Urinary bladder (tissue), 4 donors: ENCODE measurements at places on chromosomes 5 and 9. TPM values are rescaled to one million over a fixed set of nuclear protein-coding genes. Genes with fewer than 3 reads are reported as not detected.
A peak's percentile ranks its signal among the peaks of the same experiment; 100 is the strongest.

- DNase-seq: no peak
Observed at GRCh38 chr9:29830821-29831220, 2257.5 kb upstream of the C9orf72 start.

DNA sequence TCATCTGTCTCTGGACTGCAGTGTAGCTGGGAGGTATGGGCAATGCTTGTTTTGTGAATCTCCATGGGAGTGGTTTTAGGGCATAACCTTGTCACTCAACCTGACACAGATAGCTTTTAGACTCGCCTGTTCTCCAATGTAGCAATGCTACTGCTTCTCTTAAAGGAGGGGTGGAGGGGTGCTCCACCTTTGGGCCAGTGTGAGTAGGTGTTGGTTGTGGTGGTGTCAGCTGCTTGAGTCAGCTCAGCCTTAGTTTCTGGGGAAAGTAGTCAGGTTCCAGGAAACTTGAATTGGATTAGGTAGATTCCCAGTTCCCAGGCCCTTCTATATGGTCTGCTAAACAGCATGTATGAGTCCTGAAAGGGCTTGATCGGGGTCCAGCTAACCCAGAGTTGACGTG is 91.1 kb upstream of the PLPPR1 start:
- no peak for DNase-seq

CYSRT1 gene
- 0.71 TPM for polyA plus RNA-seq

DNA sequence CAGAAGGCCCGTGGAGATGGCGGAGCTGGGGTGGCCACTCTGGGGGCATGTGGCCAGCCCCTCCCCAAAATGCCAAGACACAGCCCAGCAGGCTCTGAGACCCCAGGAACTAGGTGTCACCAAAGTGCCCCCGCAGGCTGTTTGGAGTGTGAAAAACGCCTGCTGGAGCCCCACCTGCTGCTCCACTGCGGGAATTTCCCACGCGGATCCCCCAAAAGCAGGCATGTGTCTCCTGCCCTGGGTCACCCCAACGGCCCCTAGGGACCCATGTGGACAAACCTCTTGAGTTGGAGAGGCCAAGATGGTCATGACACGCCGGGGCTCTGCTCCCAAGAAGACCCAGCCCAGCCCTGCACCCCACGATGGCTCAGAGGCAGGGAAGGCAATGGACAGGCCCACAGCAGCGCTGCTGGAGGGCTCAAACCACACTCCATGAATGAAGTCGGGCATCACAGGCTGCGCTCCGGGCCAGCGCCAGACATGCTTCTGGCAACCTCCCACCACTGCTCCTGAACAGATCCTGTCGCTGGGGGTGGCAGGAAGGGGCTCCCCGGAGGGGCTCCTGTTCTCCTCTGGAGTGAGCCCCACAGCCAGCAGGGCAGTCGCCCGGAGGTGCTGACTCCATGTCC is 15.3 kb downstream of the NOTCH1 start:
- DNase-seq: no peak

DNA sequence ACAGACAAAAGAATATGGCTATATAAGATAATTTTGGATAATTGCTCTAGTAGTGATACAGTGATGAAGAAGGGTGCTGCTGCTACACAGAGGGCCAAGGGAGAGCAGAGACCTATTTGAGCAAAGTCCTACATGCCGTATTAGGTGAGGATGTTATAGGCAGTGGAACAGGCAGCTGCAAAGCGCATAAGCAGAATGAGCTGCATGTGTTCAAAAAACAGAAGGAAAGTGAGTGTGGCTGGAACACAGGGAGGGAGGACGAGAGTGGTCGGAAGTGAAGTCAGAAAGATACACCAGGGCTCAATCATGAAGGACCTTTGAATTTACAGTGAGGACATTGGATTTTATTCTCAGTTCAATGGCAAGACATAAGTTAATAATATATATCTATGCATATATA is 35.4 kb downstream of the ITGA2 start:
- DNase-seq: no peak

- no peak for DNase-seq
Observed at GRCh38 chr9:112271466-112272098, 61.8 kb downstream of the PTBP3 start.

DNA sequence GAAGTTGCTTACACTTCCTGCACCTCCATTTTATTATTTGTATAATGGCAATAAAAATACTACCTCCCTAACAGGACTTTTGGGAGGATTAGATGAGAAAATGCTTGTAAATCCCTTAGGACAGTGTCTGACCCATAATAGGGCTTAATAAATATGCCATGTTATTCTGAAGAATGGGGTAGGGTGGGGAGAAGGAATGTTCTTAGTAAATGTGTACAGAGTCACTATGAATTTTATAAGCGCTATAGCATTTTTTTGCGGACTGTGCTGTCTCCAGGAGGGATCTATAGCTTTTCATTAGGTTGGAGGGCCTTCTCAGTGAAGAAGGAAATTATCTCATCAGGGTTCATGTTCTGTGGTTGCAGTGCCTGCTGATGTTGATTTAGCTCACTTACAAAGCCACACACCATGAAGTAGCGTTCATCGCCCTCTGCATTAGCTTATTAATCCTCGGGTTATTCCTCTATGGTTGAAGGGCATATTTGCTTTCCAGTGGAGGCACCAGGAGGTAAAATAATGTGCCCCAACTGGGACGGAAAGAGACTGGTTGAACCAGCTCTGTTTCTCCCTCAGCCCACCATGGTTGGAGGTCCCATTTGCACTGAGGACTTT is 497.1 kb downstream of the ARHGEF28 start:
- no peak for DNase-seq

DNA sequence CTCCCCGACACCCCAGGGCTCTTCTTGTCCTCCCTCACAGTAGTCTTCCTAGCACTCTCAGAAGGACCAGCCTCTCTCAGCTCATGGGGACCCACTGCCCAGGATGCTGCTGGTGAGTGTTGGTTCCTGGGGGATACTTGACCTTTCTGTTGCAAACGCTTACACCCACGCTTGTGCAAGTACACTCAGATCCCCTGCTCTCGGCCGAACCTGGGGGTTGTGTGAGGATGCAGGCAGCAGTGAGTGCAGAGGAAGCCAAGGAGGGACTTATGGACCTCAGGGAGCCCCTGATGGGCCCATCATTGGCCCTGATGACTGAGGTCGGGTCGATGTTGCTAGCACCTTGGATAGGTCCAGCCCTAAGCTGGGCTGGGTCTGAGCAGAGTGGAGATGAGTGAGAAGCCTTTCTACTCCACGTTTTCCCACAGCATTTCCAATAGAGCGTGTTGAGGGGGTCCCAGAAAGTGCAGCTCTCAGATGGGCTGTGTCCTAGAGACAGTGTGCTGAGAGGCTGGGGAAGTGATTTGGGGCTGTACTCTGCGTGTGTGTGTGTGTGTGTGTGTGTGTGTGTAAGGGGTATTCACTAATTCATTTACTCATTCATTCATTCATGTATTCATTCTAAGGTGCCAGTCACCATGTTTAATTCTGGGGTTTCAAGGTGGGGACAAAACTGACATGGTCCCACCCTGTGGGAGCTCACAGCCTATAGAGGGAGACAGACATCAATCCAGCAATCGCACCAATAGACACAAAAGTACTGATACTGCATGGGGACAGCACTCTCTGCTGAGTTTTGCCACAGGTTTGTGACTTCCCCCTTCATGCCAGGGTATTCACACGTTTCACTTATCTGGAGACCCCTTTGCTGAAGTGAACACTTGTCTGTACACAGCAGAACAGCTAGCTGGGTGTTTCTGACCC is 25.2 kb upstream of the PITX1 start:
- no peak for DNase-seq

DNA sequence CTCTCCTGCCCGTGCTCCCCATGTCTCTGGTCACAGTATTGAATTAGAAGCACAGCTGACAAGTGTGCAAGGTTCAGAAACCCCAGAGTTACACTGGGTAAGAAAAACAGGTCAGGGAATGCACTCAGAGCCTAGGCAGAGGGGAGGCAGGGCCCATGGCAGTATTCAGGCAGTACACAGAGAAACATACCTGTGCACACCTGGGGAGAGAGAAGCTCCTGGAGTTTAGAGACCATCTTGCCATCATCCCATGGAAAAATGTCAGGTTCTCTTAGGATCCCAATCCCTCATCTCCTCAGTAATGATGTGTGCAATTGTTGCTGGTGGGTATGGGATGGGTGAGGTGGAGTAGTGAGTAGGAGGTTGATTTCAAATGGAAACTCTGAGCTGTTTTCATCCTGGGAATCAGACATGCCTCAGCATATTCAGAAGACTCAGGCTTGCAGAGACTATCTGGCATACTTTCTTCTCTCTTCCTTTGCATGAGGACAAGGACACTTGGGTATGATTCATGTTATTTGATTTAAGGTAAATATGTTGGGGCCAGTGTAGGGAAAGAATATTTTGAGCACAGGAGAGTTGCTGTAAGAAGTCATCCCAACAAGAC is 228.5 kb downstream of the ESM1 start:
- DNase-seq: no peak

RPL37 gene
- 2,876 TPM for polyA plus RNA-seq

IL3 gene
- not detected for polyA plus RNA-seq

DNA sequence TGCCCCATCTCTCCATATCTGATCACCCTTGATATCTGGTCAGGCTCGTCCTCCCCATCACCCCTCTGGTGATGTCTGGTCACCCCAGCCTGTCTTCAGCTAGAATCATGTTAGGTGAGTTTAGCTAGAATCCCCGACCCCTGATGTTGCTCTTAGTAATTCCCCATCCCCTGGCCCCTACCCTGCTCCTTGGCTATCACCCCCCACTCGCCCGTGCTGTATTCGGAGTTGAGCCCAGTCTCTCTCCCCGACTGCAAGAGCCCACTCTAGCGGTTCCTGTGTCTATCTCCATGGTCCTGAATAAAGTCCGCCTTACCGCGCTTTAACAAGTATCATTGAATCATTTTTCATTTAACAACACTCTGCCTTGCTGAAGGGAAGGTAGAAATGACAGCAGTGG is 33.7 kb downstream of the ADAMTS2 start:
- no peak for DNase-seq

TTC16 gene
- not detected for polyA plus RNA-seq

ENTREP1 gene
- 7.2 TPM for polyA plus RNA-seq

DNA sequence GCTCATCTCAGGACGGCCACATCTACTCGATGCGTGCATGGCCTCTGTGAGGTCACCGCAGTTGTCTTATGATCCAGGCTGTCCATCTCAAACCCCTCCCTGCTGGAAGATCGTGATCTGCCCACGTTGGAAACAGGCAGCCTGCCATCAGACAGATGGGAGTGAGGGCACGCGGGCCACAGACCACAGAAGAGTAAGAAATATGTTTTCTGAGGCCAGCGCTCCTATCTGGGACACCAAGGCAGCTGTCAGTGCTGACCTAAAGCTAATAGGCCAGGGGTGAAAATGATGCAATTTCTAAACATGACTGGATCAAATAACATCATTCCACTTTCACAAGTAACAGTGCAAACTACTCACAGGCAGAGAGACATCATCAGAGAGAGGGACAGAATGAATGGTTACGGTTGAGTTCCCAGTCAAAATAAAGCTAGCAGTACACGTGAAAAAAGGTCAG is 57.1 kb upstream of the CER1 start:
- DNase-seq: no peak

GNA14 gene
- polyA plus RNA-seq: 8.8 TPM

ACTBL2 gene
- polyA plus RNA-seq: not detected

GRCh38 chr9:70073756-70074155 is 30.1 kb downstream of the MAMDC2 start:
- no peak for DNase-seq

GRCh38 chr9:34989003-34989945 is at the start of gene DNAJB5:
Gene DNAJB5 (plus strand): TSS chr9:34989745. CDS start chr9:34990631, 886 bp downstream.
- DNase-seq: peak; percentile 98

FREM1 gene
- 4.3 TPM for polyA plus RNA-seq

GRCh38 chr5:132839426-132840301 is 9.2 kb upstream of the SHROOM1 start:
- peak; percentile 71 for DNase-seq

GRCh38 chr9:69922646-69923045 is 102.0 kb downstream of the CFAP95 start:
- no peak for DNase-seq

GRCh38 chr9:94178927-94179326 is 80.2 kb upstream of the ZNF169 start:
- DNase-seq: no peak
